ENCODE measurements at places on chromosomes 4 and X.

- no peak for DNase-seq
Measured at GRCh38 chrX:103538728-103539127, 19.4 kb upstream of the RAB40A start.

DNA sequence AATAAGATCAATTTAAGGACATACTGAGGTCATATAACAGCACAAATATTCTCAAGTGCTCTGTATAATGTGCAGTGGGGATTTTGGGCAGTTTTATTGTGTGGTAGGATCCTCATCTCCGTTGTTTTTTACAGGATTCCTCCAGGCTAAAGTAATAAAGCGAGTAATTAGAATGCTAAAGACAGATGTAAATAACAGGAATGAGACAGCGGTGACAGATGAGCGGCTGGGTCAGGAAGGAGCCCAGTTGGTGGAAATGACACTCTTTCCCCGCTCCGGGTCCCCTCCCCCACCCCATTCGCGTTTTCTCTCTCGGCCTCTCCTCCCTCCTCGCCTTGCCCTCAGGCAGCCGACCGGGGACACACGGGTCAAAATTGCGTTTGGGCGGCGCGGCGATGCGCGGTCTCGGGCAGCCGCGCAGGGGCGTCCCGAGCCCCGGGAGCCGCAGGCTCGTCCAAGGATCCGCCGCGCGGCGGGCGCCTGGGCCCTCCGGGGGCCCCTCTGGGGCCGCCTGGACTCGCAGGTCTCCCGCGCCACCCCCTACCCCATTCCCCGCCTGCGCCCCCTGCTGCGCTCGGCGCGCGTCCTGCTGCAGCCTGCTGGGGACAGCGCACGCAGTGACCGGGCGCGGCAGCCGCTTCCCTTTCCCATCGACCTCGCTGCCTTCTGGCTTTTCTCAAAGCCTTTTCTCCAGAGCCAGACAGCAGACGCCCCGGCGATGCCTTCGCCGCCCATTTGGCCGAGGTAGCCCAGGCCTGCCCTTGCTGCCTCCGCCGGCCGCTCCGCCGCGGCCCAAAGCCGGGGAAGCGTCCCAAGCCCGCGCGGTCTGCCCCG, 16.2 kb downstream of the POU4F2 start:
- DNase-seq = no peak

- no peak for DNase-seq
Measured at GRCh38 chrX:118726396-118726795, 1.0 kb upstream of the IL13RA1 start.

DNA sequence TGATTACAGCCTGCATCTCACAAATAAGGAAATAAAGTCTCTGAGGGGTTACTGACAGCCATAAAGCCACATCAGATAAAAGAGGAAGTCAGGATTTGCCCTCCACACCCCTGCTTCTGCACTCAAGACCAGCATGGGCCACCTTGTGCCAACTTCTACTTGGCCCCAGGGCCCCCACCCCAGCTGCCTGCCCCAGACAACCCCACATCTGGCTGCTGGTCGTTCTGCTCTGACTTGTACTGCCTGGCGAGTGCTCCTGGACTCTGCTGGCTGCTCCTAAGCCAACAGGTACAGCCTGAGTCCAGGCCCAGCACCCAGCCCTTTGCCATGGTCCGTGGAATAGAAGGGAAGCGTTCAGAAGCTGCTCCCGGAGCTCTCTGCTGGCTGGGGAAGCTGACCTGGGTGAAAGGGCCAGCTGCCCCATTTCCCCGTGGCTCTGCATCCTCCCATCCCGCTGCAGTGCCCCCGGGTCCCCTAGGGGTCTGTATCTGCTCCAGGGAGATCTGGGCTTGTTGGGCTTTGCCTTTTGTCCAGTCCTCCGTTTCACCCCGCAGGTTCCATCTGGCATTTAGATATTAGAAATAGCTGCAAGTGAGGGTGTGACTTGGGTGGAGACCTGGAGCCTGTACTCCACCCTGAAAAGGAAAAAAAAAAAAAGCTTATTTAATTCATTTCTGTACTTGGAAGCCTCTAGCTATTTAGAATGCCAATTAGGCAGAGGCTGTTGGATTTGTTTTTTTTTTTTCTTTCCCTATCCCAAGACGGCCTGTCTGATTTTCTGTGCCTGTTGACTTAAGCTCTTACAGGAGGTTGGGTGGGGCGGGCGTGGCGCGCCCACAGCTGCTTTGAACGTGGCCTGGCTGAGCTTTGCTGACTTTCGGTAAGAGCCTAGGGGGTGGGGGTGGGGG, 194.7 kb downstream of the PTTG2 start:
- no peak for DNase-seq

GRCh38 chr4:21688596-21689265, 259.8 kb downstream of the KCNIP4 start:
- no peak for DNase-seq

- no peak for DNase-seq
Measured at GRCh38 chrX:70592091-70592490, 147.5 kb downstream of the DLG3 start.

DNA sequence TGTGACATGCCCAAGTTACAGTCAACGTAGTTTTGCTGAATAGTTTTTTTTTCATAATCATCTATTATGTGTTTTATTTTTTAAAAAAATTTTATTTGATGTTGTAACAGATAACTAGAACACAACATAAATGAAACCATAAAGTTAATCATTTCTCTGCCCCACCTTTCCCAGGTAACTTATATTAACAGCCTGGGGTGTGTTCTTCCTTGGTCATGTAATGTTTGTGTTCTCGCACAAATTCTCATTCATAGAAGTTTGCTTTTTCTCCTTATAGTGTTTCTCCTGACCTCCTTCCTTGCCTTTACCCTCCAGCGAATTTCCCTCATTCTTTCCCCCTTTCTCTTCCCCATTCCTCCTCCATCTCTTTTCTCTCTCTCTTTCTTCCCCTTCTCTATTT, 214.8 kb downstream of the SOWAHB start:
- no peak for DNase-seq

DNA sequence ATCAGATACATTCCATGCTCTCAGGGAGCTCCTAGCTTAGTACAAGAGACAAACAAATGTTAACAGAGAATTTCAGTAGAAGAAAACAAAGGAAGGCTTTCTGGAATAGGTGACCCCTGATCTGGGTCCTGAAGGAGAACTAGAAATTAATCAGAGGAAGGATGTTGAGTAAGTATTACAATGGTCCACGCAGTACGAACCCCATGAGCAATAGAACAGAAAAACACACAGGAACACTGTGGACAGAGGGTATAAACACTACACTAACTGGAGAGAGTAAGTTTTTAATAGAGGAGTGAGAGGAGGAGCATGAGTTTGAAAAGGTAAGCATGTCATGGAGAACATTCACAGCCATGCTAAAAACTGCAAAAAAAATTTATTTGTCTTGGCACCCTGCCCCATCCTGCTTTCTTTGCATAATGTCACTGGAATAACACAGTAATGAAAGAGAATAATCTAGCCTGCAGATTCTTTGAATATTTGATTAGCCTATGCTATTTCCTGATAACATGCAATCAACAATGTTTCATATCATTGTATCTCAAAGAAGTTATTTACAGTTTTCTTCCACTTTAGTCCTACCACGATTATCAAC, 140.3 kb upstream of the ZXDB start:
- DNase-seq = no peak

GRCh38 chr4:81634766-81635549, 163.3 kb upstream of the RASGEF1B start:
- no peak for DNase-seq

DNA sequence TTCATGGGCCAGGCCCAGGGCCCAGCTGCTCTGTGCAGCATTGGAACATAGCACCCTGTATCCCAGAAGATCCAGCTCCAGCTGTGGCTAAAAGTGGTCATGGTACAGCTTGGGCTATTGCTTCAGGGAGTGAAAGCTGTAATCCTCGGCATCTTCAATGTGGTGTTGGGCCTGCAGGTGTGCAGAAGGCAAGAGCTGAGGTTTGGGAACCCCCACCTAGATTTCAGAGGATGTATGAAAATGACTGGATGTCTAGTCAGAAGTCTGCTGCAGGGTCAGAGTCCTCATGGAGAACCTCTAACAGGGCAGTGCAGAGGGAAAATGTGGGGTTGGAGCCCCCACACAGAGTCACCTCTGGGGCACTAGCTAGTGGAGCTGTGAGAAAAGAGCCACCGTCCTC, 341.7 kb downstream of the PPP3CA start:
- DNase-seq = no peak

GRCh38 chr4:26048378-26048882, 134.4 kb downstream of the SMIM20 start:
- no peak for DNase-seq

DNA sequence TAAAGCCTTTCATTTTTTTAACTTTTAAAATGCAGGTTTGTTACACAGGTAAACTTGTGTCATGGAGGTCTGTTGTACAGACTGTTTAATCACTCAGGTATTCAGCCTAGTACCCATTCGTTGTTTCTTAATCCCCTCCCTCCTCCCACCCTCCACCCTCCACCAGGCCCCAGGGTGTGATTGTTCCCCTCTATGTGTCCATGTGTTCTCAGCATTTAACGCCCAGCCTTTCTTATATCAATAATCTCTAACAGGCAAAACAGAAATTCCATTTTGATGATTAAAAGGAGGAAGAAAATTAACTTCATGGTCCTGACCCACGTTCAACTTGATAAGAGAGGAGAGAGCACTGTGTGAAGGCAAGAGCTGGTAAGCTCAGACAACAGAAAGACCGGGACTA, 75.1 kb downstream of the TSPAN5 start:
- DNase-seq = no peak

- no peak for DNase-seq
Measured at GRCh38 chrX:68870357-68870756, 41.5 kb downstream of the EFNB1 start.

DNA sequence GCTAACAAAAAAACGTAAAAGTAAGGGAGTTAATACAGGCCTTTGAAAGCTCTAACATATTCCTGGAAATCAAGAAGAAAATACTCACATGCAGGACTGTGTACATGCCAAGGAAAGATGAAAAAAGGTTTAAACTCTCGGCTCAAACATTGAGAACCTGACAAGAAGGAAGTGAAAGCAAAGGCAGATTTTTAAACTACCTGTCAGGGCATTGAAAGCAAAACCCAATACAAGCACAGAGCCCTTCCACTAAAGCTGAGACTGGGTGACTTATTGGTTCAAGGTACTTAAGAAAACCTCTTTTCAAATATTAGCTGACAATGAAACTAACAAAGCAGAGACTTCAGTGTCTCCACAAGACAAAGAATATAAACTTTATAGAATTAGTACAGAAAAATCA, 313.0 kb upstream of the GRID2 start:
- no peak for DNase-seq

GRCh38 chr4:183918696-183919095, 13.6 kb downstream of the STOX2 start:
- no peak for DNase-seq

- DNase-seq = no peak
Measured at GRCh38 chr4:159355466-159355865, 252.6 kb downstream of the RAPGEF2 start.

DNA sequence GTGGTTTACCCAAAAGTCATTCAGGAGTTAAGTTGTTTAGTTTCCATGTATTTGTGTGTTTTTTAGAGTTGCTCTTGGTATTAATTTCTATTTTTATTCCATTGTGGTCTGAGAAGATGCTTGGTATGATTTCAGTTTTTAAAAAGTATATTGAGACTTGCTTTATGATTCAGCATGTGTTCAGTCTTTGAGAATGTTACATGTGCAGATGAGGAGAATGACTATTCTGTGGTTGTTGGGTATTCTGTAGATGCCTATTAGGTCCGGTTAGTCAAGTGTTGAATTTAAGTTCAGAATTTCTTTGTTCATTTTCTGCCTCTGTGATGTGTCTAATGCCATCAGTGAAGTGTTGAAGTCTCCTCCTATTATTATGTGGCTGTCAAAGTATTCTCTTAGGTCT, 249.4 kb downstream of the ARHGAP10 start:
- no peak for DNase-seq

GRCh38 chrX:152823657-152824056, 6.9 kb downstream of the CETN2 start:
- DNase-seq = no peak

DNA sequence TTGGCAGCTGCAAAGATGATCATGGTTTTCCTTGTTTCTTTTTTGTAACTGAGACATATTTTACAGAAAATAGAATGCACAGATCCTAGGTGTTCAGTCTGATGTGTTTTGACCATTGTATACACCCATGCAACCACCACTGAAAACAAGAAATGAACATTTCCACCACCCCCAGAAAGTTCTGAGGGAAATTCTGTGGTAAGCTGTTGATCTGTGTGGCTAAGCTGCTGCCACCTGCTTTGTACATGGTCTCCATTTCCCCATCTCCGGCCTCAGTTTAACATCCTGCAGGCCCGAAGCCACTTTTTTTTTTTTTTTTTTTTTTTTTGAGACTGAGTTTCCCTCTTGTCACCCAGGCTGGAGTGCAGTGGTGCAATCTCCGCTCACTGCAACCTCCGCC, 65.3 kb downstream of the NYX start:
- DNase-seq = no peak

GRCh38 chrX:153844509-153845082, 14.3 kb upstream of the PDZD4 start:
- no peak for DNase-seq

DNA sequence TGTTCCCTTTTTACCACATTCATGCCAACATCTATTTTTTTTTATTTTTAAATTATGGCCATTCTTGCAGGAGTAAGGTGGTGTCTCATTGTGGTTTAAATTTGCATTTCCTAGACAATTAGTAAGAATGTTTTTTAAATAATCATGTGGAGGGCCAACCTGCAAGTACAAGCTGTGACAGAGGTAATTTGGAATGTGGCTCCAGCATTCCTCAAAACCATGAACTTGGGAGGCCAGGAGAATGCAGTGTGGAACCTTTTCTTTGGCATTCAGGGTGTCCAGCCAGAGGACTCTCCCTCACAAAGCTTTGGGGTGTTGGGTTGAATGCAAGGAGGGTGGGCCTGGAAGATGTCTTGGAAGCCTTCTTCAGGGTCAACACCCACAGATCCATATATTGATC, 7.3 kb upstream of the TMEM185A start:
- DNase-seq = no peak

DNA sequence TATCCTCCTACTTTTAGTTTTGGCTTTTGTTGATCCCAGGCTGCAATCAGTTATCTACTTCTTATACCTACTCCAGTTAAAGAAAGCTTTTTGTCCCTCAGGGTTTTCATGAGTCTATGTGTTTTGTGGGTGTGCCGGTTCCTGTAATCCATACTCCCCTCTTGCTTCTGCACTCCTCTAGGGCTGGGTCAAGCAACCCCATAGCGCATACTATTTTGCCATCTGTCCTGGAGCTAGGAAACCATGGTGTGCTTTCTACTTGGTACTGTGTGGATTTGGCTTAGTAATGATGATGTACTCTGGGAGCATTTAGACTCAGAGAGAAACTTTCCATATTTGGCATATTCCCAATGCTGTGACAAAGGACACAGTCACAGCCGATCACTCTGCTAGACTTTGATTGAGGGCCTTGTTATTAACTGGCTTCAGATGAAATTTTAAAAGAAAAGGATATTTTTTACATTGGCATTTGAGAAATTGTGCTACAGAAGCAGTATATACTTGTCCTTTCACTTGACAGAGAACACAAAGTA, 86.1 kb upstream of the GRXCR1 start:
- no peak for DNase-seq
